Stimulated activated CD4-positive, alpha-beta T cell treated with anti-CD3 and anti-CD28 coated beads, Interleukin-2, amount 100 ng/mL, for 4 hours (primary cell): ENCODE measurements at places on chromosomes 2 and 18.

GRCh38 chr2:191465766-191466420 lies 212.0 kb upstream of the NABP1 start:
- no peak for DNase-seq

- no peak for DNase-seq
Measured at GRCh38 chr2:70085711-70086277, 1.5 kb upstream of the PCBP1 start.

- no peak for DNase-seq
Measured at GRCh38 chr2:135590619-135591260, 59.5 kb downstream of the R3HDM1 start.

GRCh38 chr2:200699310-200699709 lies 112.4 kb upstream of the BZW1 start:
- no peak for DNase-seq

GRCh38 chr18:28960146-28960545 lies 783.2 kb upstream of the CDH2 start:
- DNase-seq, result no peak

- no peak for DNase-seq
Measured at GRCh38 chr2:180583441-180584140, 396.8 kb upstream of the UBE2E3 start.

DNA sequence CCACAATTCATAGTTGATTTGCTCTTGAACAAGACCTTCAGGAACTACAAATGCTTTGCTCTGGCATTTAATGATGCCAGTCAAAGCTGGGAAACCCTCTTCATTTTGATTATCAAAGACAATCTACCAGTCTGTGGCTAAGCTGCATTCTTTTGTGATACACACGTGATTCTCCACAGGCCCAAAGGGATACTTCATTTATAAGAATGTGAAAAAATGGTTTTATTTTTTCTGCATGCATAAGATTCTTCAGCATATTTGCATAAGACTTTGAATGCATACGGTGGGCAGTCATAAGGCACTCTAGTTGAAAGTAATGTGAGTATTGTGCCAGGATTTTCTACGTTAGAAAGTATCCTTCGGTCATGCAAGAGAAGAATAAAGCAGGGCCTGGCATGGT lies 33.0 kb upstream of the ARL5A start:
- DNase-seq, result no peak

DNA sequence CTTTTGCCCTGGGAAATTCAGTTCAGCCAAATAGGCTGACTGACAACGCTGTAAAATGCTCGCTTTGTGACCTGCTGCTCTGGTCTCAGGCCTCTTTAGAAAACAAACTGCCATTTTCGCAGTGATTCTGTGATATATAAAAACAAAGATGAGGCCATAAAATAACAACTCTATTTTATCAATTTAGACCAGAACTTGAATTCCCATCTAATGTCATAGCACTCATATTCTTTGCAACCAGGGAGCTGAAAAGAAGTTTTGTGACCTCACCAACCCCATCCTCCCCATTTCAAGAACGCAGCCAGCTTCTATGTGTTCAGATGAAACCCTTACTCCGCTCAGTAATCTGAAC lies 40.3 kb downstream of the TCF4 start:
- no peak for DNase-seq
